Tongue (tissue), 3 donors: ENCODE measurements at places on chromosomes 7 and 10.

- no peak for DNase-seq
Observed at GRCh38 chr7:105196473-105196872, 182.5 kb downstream of the KMT2E start.

- no peak for DNase-seq
Observed at GRCh38 chr7:135238112-135238744, 4.6 kb downstream of the STRA8 start.

GRCh38 chr7:153385502-153385901 lies 626.0 kb downstream of the ACTR3B start:
- no peak for DNase-seq

GRCh38 chr10:110011681-110012080 lies 3.9 kb downstream of the ADD3 start:
- DNase-seq = peak; percentile 39

GRCh38 chr10:35783305-35783838 lies 141.3 kb upstream of the FZD8 start:
- peak; percentile 40 for DNase-seq

DNA sequence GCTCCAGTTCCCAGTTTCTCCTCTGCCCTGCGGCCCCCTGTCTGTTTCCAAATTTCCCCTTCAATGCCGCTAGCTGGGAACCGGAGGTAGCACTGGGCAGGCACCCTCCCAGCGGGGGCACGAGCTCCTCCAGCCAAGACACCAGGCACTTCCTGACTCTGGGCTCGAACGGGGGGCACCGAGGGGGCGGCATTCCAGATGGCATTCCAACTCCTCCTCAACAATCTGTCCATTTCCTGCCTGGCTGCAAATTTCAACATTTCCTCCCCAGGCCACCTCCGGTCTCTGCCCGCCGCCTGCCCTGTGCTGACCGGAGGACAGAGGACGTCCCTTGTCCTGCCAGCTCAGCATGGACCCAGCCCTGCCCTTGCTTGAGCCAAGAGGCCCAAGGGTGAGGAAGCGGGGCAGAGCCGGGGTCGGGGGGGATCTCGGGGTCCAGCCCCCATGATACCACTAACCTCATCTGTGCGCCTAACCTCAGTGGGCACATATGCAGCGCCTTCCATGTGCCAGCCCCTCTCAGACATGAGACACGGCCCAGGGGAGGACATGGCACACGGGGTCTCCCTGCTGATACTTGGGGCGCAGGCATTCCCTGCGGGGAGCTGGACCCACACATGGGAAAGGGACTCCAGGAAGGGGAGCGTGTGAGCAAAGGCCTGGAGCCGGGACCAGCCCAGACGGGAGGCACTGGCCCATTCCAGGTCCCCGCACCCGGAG lies 58.0 kb downstream of the PDGFA start:
- DNase-seq = no peak

DNA sequence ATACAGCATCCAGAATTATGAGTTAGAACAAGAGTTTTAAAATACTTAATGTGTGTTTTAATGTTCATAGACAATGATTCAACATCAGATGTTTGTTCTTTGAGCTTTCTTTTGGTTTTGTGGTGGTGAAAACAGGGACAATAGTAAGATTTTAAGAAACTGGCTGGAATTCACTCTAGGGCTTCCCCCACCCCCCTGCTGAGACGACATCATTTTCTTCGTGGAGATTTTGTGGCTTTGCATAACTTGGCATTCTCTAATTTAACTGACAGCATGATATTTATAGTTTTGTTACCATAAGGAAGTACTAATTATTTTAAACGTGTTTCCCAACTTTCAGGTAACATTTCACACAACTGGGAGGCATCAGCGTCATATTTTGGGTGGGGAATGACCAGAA lies 184.1 kb downstream of the BICC1 start:
- no peak for DNase-seq

GRCh38 chr10:17410907-17411306 lies 43.5 kb downstream of the ST8SIA6 start:
- DNase-seq = no peak

- no peak for DNase-seq
Observed at GRCh38 chr10:6871128-6871527, 291.1 kb upstream of the PRKCQ start.

- DNase-seq = no peak
Observed at GRCh38 chr7:79668292-79668691, 214.8 kb upstream of the MAGI2 start.

- DNase-seq = no peak
Observed at GRCh38 chr10:73357821-73358220, 843 bp downstream of the CFAP70 start.

GRCh38 chr7:147798001-147798400 lies 792.6 kb upstream of the C7orf33 start:
- peak; percentile 11 for DNase-seq

- peak; percentile 26 for DNase-seq
Observed at GRCh38 chr10:92122941-92123450, 167.9 kb downstream of the CPEB3 start.

DNA sequence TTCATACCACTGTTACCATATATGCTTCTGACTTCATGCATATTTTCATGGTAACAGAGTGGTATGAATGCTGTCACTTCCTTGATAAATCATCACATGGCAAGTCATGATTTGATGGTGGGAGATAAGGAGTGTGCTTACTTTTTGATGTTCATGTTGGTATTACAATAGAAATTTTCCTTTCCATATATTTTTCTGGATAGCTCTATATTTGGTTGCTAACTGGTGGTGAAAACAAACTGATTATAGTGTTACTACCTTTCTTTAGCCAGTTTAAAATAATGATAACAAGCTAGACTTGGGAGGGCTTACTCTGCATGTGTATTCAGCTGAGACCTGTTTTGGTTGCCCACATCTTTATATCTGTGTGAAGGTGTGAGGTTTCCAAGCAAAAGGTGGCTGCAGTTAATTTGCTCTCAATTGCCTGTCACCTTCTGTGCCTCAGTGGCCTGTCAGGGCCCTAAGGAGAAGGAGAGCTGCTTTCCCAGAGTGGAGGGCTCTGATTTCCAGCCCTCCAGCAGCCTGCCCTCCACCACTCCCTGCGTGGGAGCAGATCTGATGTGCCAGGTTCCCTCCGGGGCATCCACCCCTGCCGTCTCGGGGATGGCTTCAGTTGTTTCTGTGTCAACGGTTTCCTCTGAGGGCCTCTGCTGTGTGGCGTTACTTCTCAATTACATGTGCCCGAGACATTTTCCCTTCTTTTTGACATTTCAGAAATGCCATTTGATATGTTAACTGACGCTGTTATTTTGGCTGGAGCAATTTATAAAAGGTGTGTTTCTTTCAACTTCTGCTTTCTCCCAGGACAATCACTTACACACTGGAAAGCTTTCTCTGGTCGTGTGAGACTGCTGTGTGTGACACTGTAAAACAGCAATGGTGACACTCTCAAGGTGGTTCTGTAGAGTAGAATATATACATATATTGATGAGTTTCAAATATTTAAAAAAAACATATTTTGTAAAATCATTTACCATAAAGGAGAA lies 107.7 kb upstream of the KLF6 start:
- DNase-seq = no peak

GRCh38 chr7:27134392-27134791 lies 3.8 kb upstream of the HOXA4 start:
- DNase-seq = no peak

DNA sequence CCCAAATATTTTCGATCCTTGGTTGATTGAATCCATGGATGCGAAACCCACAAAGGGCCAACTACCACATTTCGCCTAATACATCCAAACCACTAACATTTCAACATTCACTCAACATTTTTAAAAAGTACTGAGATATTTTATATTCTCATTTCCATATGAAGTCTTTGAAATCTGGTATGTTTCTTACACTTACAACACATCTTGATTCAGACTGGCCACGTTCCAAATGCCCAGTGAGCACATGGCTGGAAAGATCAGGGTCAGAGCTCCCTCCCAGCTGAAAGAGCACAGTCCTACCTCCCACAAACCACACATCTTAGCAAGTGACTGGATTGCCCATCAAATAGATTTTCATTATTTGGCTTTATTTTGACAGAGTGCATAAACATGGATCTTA lies 18.9 kb downstream of the NCAPG2 start:
- no peak for DNase-seq

DNA sequence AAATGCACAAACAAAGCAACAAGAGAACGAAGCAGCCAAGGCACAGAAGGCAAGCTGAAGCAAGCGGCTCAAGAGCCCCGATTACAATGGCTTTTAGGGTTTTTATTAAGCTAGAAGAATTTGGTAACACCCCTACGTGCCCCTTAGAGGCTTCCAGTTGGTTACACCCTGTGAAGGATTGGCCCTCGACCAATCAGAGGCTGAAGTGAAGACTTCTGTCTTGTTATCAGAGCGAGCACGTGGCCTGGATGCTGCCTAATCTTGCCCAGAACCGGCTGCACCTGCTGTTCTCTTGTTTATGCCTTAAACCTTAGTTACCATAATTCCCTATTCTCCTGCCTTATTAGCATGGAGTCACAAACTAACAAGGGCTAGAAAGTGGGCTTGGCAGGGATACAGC lies 21.4 kb downstream of the KCNK18 start:
- DNase-seq = no peak

DNA sequence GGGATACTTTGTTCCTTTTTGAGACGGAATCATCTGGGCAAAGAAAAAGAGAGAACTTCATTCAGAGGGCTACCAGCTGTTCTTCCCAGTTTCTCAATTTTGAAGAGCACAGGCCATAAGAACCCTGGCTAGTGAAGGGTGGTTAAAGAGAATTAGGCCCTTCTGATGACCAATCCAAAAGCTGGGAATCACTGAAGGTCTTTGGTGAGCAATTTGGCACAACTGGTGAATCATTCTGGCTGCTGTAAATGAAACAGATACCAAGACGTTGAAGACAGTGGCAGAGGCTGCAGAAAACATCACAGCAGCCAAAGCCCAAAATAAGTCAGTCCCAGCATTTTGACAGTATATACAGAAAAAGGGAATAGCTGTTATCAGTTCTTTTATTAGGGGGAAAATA lies 5.1 kb downstream of the RAPGEF5 start:
- no peak for DNase-seq

GRCh38 chr10:125084191-125084613 lies 76.2 kb downstream of the CTBP2 start:
- peak; percentile 67 for DNase-seq

DNA sequence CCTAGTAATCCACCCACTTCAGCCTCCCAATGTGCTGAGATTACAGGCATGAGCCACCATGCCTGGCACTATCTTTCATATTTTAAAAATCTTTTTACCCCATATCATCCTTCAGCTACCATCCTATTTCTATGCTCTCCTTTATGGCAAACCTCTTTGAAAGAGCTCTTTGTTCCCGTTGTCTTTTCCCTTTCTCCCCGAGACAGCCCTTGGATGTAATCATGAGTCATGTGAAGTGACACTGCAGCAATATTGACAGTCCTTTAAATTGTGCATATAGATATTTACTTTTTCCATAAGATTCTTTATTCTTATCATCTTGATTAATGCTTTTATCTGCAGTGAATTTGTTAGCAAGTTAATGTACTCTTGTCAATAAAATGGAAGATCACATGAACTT lies 286.6 kb downstream of the ANKRD7 start:
- DNase-seq = no peak

- DNase-seq = no peak
Observed at GRCh38 chr7:100706672-100707311, 871 bp downstream of the POP7 start.

DNA sequence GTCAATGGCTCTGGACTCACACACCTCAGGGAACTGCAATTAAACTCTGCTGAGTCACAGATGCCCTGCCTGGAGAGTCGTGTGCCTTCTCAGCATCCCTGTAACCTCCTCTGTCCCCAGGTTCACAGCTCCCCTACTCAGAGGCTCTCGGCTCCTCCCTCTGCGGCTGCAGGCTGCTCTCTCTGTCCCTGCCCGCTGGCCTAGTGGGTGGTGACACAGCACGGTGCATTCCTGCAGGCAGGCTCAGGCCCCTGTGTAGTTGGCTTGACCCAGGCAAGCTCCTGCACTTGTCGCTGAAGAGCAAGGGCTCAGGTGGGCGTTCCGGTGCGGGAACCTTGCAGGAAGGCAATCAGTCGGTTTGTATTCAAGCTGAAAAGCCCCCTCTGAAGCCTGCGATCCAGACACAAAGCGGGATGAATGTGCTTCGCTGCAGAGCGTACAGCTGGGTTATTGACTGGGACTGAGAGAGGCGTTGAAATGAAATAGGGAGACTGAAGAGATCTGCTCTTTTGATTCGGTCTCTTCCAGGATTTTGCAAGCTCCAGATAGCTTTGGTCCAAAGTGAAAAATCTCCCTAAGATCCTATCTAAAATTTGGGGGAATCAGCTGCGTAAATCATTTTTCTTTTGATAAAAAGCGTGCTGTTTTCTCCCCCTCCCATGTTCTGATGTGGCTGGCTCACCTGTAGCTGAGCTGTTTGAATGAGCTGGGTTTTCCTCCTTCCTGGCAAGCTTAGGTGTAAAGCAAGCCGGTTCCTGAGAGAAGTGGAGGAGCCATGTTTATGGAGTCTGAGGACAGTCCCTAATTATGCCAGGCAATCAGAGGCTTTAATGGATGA lies 208.7 kb upstream of the PHYHIPL start:
- peak; percentile 14 for DNase-seq

DNA sequence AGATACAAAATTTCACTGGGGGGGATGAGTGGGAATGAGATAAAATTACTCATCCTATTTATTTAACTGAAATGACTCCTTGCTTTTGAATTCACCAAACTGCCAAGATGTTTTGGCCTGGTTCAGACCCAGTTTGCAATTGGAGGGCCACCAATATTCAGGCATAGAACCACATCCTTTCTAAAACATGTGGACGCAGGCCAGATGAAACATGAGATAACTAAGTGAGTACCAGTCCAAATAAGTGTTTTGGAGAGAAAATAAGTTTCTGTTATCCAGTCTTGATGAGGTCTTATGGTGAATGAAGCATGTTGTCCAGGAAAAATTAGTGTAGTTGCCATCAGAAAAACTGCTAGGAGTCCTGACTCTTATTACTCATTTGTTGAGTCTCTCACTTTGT lies 36.3 kb upstream of the PDK4 start:
- no peak for DNase-seq

DNA sequence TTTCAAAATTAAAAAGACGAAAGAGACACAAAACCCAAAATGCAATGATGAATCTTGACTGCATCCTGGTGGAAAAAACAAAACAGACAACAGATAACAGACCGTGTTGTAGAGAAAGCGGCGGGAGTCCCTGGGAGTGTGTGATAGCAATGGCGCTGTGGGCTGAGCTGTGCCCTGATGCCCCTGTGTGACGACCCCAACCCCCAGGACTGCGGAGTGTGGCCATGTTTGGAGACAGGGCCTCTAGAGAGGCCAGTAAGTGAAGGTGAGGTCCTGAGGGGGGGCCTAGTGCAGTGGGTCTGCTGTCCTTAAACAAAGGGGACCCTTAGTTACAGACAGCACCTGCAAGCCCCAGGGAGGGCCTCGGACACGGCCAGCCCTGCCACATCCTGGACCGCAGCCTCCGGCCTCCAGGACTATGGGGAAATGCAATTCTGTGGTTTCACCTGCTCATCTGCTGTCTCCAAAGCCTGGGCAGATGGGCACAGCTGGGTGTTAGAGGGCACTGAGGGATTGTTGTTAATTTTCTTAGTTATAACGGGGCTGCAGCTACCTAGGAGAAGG lies 277.7 kb downstream of the DNAJB6 start:
- no peak for DNase-seq
